ENCODE measurements at places on chromosomes 6 and 20. TPM values are rescaled to one million over a fixed set of nuclear protein-coding genes. Genes with fewer than 3 reads are reported as not detected.

Gene GLP1R
- total RNA-seq: 1.6 TPM

Gene HEBP2
- 39.9 TPM for total RNA-seq

Gene POM121L2
- total RNA-seq: not detected

Gene SNTA1
- total RNA-seq: 47.1 TPM

Gene COMMD7
- 30.2 TPM for total RNA-seq

All from sciatic nerve (tissue), 2 donors.